Spinal cord (tissue), 10 donors: ENCODE measurements at places on chromosomes 12 and 14. TPM values are rescaled to one million over a fixed set of nuclear protein-coding genes. Genes with fewer than 3 reads are reported as not detected.

TULP3 gene
- 23.9 TPM for total RNA-seq

DNA sequence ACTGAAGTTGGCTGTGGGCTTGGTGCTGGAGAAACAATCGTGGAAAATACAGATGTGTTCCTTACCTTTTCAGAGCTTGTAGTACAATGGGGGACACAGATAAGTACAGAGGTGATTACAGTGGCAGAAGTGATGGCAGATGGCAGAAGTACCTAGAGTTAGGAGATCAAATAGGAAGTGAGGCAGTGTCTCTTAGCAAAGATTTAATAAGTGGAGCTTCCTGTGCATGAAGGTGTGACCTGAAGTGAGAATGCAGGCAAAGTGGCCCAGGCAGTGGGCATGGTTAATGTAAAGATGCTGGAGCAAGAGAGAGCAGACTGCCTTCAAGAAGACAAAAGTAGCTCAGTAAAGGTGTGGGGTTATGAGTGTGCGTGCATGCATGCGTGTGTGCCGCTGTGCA, 16.0 kb downstream of the LRRK2 start:
- no peak overlapping the region for H3K4me3 ChIP-seq
- H3K27ac ChIP-seq = no peak overlapping the region
- H3K27me3 ChIP-seq = no peaks in the 10 kb centered on the region

DNA sequence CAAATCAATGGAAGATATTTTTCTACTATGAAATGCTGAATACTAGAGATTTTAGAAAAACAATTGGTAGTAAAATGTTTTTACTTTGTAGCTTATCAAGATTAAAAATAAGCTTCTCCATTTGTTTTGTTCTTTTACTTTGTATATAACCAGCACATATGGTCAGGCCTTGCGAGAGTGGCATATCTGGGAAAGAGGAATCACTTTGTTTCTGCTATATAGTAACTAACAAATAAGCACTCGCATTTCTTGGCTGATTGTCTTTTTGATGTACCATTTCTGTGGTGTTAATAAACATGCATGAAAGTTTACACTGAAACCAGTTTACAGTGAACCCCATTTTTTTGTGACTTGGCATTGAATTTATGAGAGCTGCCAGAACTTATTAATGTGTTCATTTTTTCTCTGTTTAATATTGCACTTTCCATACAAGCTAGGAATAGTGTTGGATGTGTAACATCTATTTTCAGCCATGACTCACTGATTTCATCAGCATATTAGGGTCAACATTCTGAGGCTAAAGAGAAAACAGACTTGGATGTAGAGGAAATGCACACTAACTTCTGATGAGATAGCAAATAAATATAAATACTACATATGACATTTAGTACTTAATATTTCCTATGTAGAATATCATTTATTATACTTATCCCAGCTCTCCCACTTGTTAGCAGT, 635.5 kb downstream of the KCNH5 start:
- no peak overlapping the region for H3K27ac ChIP-seq
- H3K4me3 ChIP-seq = no peak overlapping the region
- no peak for DNase-seq
- H3K4me1 ChIP-seq = no peaks in the 10 kb centered on the region
- no peaks in the 10 kb centered on the region for H3K36me3 ChIP-seq
- H3K27me3 ChIP-seq = no peaks in the 10 kb centered on the region

DNA sequence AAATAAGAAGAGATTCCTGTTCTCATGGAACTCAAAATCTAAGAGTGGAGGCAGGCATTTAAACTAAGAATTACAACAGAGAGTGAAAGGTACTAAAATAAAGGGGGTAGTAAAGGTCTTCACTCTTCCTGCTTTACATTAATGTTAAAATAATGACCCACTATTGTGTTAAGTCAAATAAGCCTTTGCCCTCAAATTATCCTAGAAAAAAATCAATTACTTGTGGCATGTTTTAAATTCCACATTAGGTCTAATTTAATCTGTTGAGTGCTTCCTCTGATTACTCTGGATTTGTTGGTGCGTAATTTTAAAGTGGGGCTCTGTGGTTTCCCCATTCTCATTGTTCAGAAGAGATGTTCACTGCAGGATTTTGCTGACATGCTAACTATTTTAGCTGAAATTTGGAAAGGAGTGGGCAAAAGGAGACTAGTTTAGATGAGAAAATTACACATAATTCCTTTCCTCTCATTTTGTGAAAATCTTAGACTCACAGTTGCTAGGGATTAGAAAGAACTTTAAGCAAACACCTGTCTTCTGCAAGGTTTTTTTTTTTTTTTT, 35.5 kb downstream of the BTG1 start:
- DNase-seq = no peak
- no peaks in the 10 kb centered on the region for H3K27me3 ChIP-seq
- H3K4me1 ChIP-seq = peaks cover 20% of the 10 kb centered on the region

GRCh38 chr12:116612436-116612835, 53.3 kb downstream of the MAP1LC3B2 start:
- no peaks in the 10 kb centered on the region for H3K36me3 ChIP-seq
- H3K27ac ChIP-seq = no peak overlapping the region
- no peaks in the 10 kb centered on the region for H3K27me3 ChIP-seq
- peaks cover 5% of the 10 kb centered on the region for H3K4me1 ChIP-seq

DNA sequence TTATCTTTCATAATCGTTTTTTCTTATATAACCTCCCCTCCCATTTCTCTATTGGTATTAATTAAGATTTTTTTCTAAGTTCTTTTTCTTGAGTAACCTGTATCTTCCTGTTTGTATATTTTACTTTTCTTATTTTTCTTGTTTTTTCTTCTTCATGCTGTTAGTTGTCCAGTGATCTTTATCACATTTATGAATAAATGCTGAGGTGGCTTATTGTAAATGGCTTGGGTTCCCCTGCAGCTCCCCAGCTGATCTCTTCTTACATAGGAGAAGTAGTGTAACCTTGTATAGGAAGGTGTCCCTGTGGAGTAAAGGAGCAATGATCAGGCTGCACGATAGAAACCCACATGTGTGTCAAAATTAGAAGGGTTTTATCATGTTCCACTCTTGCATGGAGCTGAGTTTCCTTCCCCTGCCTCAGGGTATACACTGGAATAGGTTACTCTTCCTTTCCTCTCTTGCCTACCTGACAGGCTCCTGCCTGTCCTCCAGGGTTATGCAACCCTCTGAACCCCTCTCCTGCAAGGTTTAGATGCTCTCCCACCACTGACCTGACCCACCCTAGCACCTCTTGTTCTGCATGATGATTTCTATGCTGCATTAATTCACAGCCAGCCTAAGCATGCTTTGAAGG, 334.8 kb upstream of the RGS6 start:
- H3K36me3 ChIP-seq = no peaks in the 10 kb centered on the region
- H3K27ac ChIP-seq = no peak overlapping the region
- H3K4me3 ChIP-seq = no peak overlapping the region
- DNase-seq = no peak
- no peaks in the 10 kb centered on the region for H3K27me3 ChIP-seq

- H3K27ac ChIP-seq = no peak overlapping the region
- no peaks in the 10 kb centered on the region for H3K27me3 ChIP-seq
- no peaks in the 10 kb centered on the region for H3K4me1 ChIP-seq
- H3K36me3 ChIP-seq = no peaks in the 10 kb centered on the region
- DNase-seq = no peak
Measured at GRCh38 chr12:43151441-43151981, 400.5 kb downstream of the ADAMTS20 start.

GRCh38 chr14:94040796-94041195, 14.7 kb downstream of the OTUB2 start:
- no peak overlapping the region for H3K27ac ChIP-seq
- DNase-seq = no peak

DNA sequence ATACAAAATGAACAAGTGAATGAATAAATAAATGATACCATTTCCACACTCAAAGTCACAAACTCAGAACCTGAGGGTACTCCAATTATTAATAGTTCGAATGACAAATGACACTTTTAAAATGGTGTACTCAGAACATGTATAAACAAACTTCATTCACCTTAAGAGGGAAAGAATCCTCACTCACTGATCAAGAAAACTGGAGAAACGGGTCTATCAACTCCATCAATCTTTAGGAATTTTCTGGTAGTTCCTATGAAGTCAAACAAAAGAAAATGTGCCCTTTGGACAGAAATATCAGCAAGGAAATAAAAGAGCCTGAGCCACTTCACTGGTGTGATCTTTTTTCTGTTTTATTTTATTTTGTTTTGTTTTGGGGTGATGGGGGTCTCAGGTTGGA, 5.2 kb upstream of the NRDE2 start:
- H3K27me3 ChIP-seq = no peaks in the 10 kb centered on the region
- H3K4me1 ChIP-seq = no peaks in the 10 kb centered on the region
- H3K36me3 ChIP-seq = no peaks in the 10 kb centered on the region
- H3K27ac ChIP-seq = no peak overlapping the region
- no peak overlapping the region for H3K4me3 ChIP-seq

GRCh38 chr14:60350366-60350720, 101.3 kb downstream of the PPM1A start:
- H3K4me1 ChIP-seq = no peaks in the 10 kb centered on the region
- no peak overlapping the region for H3K4me3 ChIP-seq
- H3K27ac ChIP-seq = no peak overlapping the region
- peak; percentile 6 for DNase-seq

CLEC4D gene
- 0.06 TPM for total RNA-seq

- no peaks in the 10 kb centered on the region for H3K4me1 ChIP-seq
- H3K4me3 ChIP-seq = no peak overlapping the region
- no peak overlapping the region for H3K27ac ChIP-seq
- no peaks in the 10 kb centered on the region for H3K36me3 ChIP-seq
Measured at GRCh38 chr12:98332642-98333041, 182.7 kb upstream of the TMPO start.

DNA sequence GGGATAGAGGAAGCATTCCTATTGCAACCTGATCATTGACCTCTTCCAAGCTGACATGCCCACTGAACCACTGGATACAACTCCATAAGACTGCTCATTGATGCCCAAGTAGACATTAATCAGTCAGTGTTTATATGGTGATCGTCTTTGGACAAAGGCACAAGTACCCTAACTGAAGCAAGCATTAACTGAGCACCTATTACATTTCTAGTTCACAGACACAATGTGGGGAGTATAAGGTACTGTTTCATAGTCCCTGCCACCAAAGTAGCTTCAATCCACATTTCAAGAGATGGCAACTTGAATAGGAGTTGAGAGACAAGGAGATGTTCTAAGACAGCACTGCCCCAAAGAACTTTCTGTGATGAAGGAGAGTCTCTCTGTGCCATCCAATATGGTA, 10.9 kb upstream of the COL2A1 start:
- H3K36me3 ChIP-seq = no peaks in the 10 kb centered on the region
- H3K4me1 ChIP-seq = no peaks in the 10 kb centered on the region
- DNase-seq = no peak
- H3K27me3 ChIP-seq = peaks cover 12% of the 10 kb centered on the region

LALBA gene
- total RNA-seq = not detected

ACOT4 gene
- 1.5 TPM for total RNA-seq

CD4 gene
- total RNA-seq = 15.4 TPM

- no peaks in the 10 kb centered on the region for H3K36me3 ChIP-seq
- H3K27me3 ChIP-seq = no peaks in the 10 kb centered on the region
- H3K27ac ChIP-seq = no peak overlapping the region
- H3K4me1 ChIP-seq = peaks cover 13% of the 10 kb centered on the region
- H3K4me3 ChIP-seq = no peak overlapping the region
Measured at GRCh38 chr12:4241592-4241991, 32.0 kb upstream of the CCND2 start.

DNA sequence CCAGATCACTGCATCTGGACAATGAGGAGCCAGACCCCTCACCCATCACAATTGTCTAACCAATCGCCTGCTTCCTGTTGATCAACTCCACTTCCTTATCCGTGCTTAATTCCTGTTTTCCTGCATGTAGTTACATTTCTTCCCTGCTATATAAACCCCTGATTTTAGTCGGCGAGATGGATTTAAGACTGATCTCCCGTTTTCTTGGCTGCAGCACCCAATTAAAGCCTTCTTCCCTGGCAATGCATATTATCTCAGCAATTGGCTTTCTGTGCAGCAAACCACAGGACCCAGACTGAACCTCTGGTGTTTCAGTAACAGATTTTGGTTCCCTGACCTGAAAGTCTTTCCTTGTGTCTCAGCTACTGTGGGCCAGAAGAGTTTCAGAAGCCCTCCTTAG, 272.3 kb downstream of the IPO8 start:
- DNase-seq = no peak
- H3K36me3 ChIP-seq = no peaks in the 10 kb centered on the region
- H3K4me3 ChIP-seq = no peak overlapping the region
- no peaks in the 10 kb centered on the region for H3K4me1 ChIP-seq
- H3K27ac ChIP-seq = no peak overlapping the region
- no peaks in the 10 kb centered on the region for H3K27me3 ChIP-seq
